CD4-positive, alpha-beta T cell treated with Interleukin-21 for 1 hour (primary cell): ENCODE measurements at places on chromosomes 5 and 9.
A peak's percentile ranks its signal among the peaks of the same experiment; 100 is the strongest.

DNA sequence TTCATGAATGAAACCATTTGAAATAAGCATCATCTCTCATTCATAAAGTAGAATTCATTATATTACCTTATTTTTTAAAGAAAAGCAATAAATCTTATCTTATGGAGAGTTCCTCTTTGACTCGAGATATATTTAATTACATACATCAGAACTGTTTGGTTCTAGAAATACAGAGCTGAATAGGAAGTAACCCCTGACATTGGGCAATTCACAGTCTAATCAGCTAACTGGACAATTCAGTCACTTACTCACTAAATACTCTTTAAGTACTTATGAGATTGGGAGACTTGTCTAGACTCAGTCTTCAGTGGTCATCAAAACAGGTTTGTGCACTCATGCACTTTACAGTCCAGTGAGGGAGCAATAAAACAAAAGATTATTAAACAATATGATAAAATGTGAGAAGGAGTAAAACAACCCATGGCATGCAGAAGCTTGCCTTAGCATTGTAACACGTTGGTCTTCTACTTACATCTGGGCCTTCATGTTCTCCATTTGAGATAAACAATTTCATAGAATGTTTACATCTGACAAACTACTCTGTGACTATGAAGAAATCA, 11.5 kb upstream of the FBXO38 start:
- DNase-seq = no peak

- DNase-seq = no peak
Measured at GRCh38 chr9:81598123-81598497, 91.2 kb downstream of the TLE1 start.

DNA sequence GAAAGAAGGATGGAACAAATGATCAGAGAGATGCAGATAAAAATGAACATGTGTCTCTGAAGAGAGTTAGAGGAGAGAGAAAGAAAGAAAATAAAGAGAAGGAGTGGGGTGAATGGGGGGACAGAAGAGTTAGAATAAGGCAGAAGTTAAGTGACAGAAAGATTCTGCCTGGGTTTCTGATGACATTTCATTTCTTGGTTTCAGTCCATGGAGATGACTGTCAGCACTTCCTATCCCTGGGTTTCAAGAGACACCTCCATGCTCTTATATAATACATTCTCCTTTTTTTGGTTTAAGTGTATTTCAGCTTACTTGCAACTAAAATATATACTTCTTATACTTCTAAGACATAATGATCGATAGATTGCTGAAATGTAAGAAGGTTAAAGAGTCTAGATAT, 213.0 kb upstream of the IL12B start:
- DNase-seq = no peak

- no peak for DNase-seq
Measured at GRCh38 chr9:85053206-85053786, 383.8 kb downstream of the NTRK2 start.

DNA sequence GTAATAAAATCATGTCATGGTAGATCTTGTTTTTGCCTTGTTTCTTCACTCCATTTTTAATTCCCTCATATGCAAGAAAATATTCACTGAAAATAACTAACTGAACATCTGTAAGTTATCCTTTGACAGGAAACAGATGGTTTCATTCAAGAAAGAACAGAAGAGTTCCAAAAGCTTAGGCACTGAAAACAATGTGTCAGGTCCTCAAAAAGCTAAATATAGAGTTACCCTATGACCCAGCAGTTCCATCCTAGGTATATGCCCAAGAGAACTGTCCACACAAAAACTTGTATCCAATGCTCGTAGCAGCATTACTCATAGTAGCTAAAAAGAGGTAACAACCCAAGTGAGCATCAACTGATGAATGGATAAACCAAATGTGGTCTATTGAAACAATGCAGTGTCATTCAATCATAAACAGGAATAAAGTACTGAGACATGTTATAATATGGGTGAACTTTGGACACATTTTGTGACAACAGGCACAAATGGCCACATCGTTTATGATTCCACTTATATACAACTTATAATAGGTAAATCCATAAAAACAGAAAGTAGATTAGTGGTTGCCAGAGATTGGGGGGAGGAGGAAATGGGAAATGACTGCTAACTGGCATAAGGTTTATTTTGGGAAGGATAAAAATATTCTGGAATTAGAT, 231.0 kb downstream of the FRMD3 start:
- no peak for DNase-seq

- no peak for DNase-seq
Measured at GRCh38 chr9:28064241-28064815, 491.0 kb upstream of the C9orf72 start.

- DNase-seq = peak; percentile 2
Measured at GRCh38 chr5:173099461-173099860, 43.3 kb downstream of the CREBRF start.

GRCh38 chr9:16869882-16870595, 431 bp downstream of the BNC2 start:
- DNase-seq = no peak

- no peak for DNase-seq
Measured at GRCh38 chr9:75644649-75645048, 245.8 kb upstream of the PCSK5 start.

DNA sequence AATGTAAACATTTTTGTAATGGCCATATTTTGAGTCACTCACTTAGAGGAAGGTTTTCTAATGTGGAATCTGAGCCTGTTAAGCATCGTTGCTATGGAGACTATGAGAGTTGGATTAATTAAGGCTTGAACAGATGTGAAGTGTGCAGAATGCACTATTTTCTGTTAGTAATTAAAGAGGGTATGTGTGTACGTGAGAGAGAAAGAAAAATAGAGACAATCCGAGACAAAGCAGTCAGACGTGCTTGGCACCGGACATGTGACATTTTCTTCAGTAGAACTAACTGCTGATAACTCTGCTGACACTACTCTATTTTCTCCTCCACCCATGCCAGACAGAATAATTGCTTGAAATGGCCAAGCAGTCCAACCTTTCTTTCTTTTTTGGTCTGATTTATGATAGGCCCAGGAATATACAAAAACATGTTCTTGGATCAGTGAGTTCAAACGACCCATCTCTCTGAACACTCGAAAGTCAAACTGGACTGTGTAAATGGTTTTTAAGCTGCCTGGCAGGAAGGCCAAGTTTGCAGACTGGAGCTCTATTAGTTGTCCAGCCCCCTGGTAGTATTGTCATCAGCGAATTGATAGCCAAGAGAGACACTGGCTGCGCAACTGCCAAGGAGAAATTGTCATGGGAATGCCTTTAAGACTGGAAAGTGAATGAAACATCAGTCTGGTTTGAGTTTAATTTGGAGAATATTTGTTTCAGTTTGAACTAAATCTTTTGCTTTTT, 322.1 kb downstream of the ARHGEF28 start:
- no peak for DNase-seq

GRCh38 chr5:109411149-109411514, 1.4 kb upstream of the PJA2 start:
- DNase-seq = no peak

DNA sequence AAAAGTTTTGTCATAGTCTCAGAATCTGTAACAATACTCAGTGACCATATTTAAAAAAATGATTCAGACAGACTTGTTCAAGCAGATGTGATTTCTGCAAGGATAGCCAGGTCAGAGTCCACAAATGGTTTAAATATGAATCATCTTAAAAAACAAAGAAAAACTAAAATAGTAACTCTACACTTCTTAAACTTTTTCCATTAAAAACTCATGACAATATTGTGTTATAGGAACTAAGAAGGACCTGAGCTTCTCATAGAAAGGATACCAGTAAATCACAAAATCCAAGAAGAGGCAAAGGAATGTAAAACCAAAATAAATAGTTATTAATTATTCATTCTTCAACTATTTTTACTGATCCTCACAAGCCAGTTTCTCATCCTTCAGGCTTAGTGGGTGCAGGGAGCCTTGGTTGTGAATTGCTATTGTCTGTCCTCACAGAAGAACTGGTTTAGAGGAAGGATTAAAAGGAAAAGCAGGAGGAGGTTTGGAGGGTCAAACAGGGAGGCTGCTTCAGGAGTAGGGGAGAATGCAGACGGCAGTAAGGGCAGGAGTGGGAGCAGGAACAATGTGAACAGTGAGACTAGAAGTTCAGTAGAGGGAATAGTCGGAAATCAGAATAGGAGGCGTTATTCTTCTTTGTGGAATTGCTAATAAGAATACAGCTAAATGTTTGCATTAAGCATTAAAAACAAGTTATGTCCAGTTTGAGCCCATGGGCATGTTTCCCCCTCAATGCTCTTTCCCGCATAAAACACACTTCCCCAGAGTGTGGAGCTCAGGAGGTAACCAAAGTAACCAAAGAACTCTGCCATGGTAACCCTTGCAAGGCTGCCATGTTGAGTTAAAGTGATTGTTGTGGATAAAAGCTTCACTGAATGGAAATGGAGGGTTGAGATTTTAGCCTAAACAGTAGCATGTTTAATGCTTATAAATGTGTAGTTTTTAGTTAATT, 110.7 kb downstream of the CCDC192 start:
- DNase-seq = no peak

- DNase-seq = no peak
Measured at GRCh38 chr9:22097707-22098106, 88.6 kb upstream of the CDKN2B start.

- DNase-seq = no peak
Measured at GRCh38 chr9:127166651-127167524, 44.5 kb upstream of the ANGPTL2 start.

- no peak for DNase-seq
Measured at GRCh38 chr5:71957292-71957898, 149.9 kb upstream of the MAP1B start.

DNA sequence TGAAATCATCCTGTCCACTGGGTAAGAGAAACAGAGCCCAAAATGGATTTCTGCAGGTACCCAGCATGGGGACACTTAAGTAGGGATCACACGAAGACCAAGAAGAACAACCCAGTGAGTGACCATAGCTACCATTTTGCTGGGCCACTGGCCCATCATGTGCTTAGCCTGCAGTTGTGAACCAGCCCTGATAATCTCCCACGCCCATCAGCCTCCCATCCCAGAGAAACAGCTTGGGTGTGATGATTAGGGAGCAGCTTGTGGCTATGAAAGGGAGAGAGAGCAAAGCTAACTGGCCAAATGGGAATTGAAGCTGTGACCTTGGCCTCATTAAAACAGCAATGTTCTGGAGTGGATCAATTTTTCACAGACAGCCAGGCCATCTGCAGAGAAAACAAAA, 138.5 kb downstream of the SLC24A2 start:
- DNase-seq = no peak

- no peak for DNase-seq
Measured at GRCh38 chr9:121296213-121297127, 28.5 kb downstream of the GSN start.

GRCh38 chr9:11103525-11103924, 490.7 kb upstream of the PTPRD start:
- DNase-seq = no peak

GRCh38 chr9:134688231-134688630, 46.6 kb downstream of the COL5A1 start:
- DNase-seq = no peak

- DNase-seq = peak; percentile 67
Measured at GRCh38 chr5:131589510-131590348, 45.3 kb downstream of the RAPGEF6 start.

GRCh38 chr5:172451771-172452197, 2.5 kb downstream of the SH3PXD2B start:
- no peak for DNase-seq

DNA sequence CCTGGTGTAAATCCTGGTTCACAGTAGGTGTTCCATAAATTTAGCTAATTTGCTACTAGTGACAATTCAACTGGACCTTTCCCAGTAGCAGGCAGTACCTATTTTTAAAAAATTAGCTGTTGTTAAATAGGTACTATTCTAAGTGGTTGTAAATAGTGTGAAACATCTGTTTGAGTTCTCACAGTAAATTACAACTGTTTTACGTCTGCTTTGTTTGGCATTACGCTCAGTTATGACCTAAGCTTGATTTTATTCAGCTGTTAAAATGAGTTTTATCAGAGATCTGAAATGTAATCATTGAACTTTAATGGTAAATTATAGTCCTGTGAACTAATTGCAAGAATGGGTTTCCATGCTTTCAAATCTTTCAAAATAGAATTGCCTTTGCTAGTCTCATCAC, 93.9 kb downstream of the GPBP1 start:
- DNase-seq = no peak

GRCh38 chr9:20623021-20623747, 885 bp upstream of the MLLT3 start:
- peak; percentile 74 for DNase-seq

DNA sequence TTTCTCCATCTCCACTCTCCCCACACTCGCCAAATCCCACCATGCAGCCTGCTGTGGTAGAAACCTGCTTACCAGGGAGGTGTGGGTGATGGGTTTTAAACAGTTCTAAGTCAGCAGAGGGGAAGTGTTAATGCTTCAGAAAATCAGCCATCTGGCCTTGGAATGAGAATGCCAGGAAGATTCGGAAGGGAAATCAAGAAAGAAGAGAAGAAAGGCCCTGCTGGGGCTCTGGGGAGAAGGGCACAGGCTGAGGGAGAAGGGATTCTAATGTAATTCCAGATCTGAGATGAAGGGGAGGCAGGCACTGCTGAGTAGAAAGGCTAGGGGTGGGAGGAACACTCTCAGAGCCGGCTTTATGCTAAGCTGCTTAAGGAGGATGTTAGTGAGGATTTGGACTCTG, 434.7 kb upstream of the DMAC1 start:
- no peak for DNase-seq

- peak; percentile 28 for DNase-seq
Measured at GRCh38 chr5:102865510-102866236, 110.6 kb downstream of the PAM start.

GRCh38 chr5:173829826-173830225, 58.3 kb upstream of the CPEB4 start:
- no peak for DNase-seq

DNA sequence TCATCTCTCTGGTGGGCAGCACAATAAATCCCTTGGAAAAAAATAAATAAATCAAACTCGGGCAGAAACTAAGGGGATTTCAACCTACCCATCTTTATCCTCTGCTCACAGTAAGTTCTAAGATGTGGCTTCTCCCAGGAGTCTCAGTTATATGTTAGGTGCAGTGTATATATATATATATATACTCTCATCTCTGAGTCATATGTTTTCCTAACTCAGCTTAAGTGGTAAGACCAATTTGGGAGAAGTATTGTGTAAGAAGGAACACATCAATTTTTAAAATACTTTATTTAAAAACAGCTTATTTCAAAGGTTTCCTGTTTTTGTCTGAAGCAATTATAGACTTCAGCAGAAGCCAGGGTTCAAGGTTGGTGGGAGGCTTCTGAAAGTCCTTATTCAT, 20.3 kb upstream of the OSMR start:
- DNase-seq = no peak

GRCh38 chr5:92703976-92704375, 877.0 kb downstream of the NR2F1-AS1 start:
- DNase-seq = no peak

DNA sequence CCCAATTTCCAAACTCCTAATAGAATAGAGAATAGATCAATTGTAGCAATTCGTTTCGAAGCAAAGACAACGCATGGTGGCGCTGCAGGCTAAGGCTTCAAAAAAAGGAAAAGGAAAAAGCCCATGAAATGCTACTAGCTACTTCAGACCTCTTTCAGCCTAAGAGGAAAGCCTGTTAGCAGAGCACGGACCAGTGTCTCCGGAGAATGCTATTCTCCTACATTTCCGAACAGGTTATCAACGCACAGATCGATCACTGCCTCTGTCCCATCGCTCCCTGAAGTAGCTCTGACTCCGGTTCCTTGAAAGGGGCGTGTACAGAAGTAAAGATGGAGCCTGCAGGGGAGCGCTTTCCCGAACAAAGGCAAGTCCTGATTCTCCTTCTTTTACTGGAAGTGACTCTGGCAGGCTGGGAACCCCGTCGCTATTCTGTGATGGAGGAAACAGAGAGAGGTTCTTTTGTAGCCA, at the start of gene PCDHB15:
Gene PCDHB15, plus strand, starts transcription at position 146 of the 468 bp plus-strand sequence. Its CDS starts 184 bp downstream, at position 330.
- DNase-seq = peak; percentile 16
